Fibroblast of lung (primary cell): ENCODE measurements at places on chromosomes 5 and 9. TPM values are rescaled to one million over a fixed set of nuclear protein-coding genes. Genes with fewer than 3 reads are reported as not detected.

The C9 gene
- total RNA-seq: under 0.01 and 0.33 TPM in 2 replicates

The SPATA31C1 gene
- not detected in 2 replicates for total RNA-seq

The TTLL11 gene
- 3.9 and 4.8 TPM in 2 replicates for total RNA-seq

The ERGIC1 gene
- total RNA-seq: 70.9 and 113 TPM in 2 replicates

The SARDH gene
- total RNA-seq: 4.8 and 9.0 TPM in 2 replicates

The AMBP gene
- total RNA-seq: 0.17 and 0.51 TPM in 2 replicates

The SPAAR gene
- total RNA-seq: under 0.01 and 0.17 TPM in 2 replicates

The BTNL8 gene
- not detected in 2 replicates for total RNA-seq

The RABL6 gene
- 55.0 and 59.6 TPM in 2 replicates for total RNA-seq

The GARIN3 gene
- not detected in 2 replicates for total RNA-seq

The LHX2 gene
- not detected in 2 replicates for total RNA-seq
